ENCODE measurements at places on chromosomes 7 and 10.

GRCh38 chr7:36210291-36210922 lies 57.4 kb downstream of the EEPD1 start:
- DNase-seq, result no peak

GRCh38 chr7:155223021-155223420 lies 74.7 kb upstream of the INSIG1 start:
- DNase-seq, result no peak

DNA sequence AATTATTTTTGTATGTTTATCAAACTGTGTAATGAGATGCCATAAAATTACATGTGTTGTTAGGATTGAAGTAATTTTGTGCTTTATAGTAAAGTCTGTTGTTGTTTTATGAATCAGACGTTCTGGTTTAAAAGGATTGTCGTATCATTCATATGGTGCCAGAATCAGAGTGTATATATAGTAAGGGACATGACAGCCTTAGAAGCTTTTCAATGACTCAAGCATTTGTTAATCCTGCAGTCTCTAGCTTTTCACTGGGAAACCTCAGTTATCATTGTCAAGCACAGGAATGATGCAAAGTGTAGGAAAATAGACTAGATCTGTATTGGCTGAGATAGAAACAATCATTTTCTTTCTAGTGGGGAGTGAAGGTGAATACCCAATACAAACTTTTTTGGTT lies 57.5 kb downstream of the TRRAP start:
- DNase-seq, result no peak

DNA sequence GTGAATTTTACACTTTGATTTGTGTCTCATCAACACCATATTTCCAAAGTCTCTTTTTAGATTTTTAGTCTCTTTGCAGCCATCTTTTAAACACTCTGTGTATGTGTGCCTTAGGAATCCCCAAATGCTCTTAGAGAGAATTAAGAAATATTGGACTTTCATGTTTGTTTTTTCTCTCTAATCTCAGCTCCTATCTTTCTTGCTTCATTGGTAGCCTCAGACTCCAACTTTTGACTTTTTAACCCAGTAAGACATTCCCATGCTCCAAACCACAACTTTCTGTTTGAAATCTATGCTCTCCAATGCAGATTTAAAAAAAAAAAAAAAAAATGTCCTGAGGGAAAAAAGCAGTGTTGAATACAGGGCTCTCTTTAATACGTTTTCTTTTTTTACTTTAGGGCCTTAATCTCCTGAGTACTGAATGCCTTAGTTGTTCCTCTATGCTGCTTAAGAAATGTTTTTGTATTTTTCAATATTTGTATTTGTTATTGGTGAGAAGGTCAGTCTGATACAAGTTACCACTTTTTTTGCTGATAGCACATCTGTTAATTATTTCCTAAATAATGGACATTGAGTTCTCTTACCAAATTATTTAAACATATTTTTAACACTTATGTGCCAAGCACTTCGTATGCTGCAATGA lies 489.9 kb downstream of the NXPH1 start:
- DNase-seq, result no peak

DNA sequence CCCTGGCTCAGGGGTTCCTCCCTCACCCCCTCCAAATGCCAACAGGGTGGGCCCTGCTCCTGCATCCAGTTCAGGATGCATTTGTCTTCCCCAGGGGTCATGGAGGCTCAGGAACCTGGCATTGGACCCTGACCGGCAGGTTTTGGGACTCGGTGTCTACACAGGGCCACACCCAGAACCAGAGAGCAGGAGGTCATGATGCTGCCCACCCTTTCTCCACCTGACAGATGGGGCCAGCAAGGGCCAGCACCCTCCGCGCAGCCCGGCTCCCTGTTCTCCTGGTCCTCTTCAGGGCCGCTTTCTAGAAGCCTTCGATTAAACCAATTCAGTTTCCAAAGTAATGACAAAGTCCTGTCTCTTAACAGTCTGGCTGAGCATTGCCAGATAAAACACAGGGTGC lies 50.2 kb downstream of the CAMK2B start:
- DNase-seq, result no peak

- DNase-seq, result no peak
Measured at GRCh38 chr7:129470411-129470810, 31.9 kb upstream of the SMKR1 start.
